ENCODE measurements at places on chromosomes 16 and 17.

GRCh38 chr17:66192378-66192687 is 400 bp upstream of the CEP112 start:
- no peak for DNase-seq

- DNase-seq = no peak
These were observed 23.2 kb downstream of the MAP3K14 start for GRCh38 chr17:45293413-45294211.

DNA sequence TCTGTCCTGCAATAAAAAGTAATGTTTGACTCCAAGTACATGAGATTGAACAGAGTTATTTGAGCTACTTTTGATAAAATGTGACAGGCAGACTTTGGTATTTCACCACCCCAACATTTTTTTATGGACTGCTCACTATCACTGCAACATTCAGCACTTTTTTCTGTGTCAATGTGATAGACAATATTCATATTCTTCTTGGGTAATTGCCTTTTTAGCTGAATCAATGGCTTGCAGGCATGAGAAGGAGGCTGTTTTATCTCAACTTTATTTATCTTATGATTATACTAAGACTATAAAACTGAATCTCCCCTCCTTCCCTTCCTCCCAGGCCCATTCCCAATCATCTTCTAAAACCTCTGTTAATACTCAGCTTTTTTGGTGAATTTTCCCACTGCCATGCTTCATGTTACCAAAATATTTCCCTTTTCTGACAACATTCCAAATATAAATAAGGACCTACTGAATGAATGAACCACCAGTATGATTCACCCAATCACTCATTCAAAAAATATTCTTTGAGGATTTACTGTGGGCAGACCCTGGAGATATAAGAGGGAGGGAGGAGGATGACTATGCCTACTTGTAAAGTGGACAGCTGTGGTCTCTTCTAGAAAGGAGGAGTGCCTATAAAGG is 67.6 kb downstream of the CDH13 start:
- no peak for DNase-seq

GRCh38 chr17:32160526-32160925 is 18.2 kb downstream of the RHOT1 start:
- DNase-seq = no peak

- no peak for DNase-seq
These were observed 6.8 kb upstream of the ZP2 start for GRCh38 chr16:21218153-21218552.

- no peak for DNase-seq
These were observed 41.1 kb downstream of the MYO18A start for GRCh38 chr17:29138971-29139691.

- DNase-seq = no peak
These were observed 57.0 kb downstream of the GRB2 start for GRCh38 chr17:75348386-75349012.

- DNase-seq = no peak
These were observed 917 bp downstream of the YWHAE start for GRCh38 chr17:1398931-1399678.

- DNase-seq = no peak
These were observed 87.5 kb downstream of the BMERB1 start for GRCh38 chr16:15521758-15522509.

DNA sequence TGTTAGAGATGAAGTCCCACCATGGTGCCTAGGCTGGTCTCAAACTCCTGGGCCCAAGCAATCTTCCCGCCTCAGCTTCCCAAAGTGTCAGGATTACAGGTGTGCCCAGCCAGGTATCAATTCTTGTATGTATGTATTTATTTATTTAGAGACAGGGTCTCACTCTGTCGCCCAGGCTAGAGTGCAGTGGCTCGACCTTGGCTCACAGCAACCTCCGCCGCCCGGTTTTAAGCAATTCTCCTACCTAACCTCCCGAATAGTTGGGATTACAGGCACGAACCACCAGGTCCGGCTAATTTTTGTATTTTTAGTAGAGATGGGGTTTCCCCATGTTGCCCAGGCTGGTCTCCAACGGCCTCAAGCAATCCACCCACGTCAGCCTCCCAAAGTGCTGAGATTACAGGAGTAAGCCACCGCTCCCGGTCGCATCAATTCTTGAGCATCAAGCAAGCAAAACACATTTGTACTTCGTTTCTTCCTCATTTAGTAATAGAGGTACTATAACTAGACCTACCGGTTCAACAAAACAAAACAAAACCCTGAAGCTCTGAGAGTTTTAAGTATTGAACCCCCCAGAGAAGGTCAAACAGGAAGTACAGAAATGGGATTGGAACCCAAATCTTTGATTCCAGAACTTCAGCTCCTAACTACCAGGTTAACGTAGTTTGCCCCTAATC is 1.0 kb upstream of the ZNF500 start:
- no peak for DNase-seq

GRCh38 chr17:71192848-71193247 is 928.0 kb upstream of the SOX9 start:
- no peak for DNase-seq

Data from GM18507 (cell line).